Stimulated activated CD8-positive, alpha-beta memory T cell treated with anti-CD3 and anti-CD28 coated beads, Interleukin-2, amount 100 ng/mL, for 48 hours (primary cell): ENCODE measurements at places on chromosomes 11 and 22.
A peak's percentile ranks its signal among the peaks of the same experiment; 100 is the strongest.

DNA sequence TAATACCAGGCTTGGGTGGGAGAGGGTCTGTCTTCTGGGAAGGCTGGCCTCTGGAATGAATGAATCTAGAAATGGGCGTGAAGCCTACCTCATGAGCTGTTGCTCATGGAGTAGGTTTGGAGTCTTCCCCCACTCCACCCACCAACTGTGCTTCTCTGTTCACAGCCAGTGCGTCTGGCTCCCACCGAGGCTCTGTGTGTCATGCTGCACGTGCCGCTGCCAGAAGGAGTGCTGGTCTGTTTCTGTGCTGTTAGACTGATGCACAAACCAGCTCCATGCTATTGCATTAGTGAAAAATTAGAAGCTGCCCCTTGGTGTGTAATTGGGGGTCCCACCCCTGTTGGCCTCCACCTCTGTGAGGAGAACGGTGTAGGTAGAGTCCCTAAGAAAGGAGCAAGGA is 132.3 kb upstream of the PARVA start:
- no peak for DNase-seq

DNA sequence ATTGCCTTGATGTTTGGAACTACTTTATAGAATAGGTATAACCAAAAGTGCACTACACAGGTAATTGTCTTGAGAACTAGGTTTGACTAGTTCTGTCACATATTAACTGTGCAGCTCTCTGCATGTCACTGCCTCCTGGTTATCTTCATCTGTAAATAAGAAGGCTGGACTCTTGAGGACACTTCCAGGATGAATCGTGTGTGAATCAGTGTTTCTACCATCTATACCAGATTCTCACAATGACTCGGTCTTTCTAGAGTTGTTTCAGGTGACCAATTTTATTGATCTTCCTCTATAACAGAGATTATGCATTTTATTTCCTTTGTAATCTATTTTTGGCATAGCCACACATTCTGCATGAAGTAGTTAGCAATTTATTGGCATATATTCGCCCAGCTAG is 1181.0 kb upstream of the TENM4 start:
- no peak for DNase-seq

DNA sequence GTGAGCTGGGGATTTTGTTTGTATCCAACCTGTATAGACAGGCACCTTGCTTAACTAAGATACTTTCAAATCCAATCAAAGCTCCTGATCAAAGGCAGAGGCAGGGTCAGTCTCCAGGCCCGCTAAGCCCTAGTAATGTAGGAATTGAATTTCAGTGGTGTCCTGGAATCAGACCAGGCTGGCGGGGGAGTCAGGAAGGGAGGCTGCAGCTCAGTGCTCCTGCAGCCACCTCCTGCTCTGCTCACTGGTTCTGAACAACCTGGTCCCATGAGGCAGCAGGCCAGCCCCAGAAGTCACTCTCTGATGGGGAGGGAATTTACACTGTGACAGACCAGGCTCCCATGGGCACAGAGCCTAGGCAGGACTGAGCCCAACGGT is 38.5 kb upstream of the GALNT18 start:
- no peak for DNase-seq

DNA sequence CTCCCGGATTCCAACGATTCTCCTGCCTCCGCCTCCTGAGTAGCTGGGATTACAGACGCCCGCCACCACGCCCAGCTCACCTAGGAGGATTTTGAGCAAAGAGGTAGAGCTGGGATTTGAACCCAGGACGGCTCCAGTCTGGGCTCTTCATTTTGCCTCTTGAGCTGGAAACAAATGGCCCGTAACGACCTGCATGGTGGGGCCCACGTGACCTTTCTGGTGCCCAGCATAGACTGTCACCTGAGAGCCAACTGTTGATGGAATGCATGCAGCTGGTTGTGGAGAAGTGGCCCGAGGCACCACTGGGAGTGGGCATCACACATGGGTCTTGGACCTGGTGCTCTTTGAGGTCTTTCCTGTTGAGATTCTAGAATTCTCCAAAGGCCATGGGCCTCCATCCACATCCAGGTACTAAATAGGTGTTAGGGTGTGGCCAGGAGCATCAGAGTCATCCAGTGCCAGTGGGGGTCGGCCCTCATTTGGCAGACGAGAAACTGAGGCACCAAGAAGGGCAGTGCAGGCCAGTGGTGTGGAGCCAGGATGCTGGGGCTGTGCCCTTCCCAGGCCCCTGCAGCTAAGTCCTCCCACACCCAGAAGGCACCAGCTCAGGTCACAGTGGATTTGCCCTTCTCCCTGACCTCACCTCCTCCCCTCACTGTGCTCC is 3.9 kb downstream of the ATF4 start:
- no peak for DNase-seq

DNA sequence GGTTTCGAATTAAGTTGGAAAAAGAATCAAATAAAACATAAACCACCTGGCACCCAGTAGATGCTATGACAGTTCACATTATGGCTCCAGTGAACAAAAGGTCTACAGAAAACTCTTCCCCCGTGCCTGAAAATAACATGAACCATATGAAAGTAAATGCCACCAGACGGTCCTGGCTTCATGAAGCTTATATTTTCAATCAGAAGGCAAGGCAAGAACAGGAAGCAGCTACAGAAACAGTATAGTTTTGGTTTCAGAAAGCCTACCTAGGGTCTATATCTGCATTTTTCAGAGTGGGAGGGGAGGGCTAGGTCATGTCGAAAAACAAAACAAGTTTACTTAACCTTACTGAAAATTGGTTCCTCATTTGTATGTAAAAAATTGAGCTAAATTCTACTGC is 9.8 kb downstream of the RAB30 start:
- DNase-seq: no peak

DNA sequence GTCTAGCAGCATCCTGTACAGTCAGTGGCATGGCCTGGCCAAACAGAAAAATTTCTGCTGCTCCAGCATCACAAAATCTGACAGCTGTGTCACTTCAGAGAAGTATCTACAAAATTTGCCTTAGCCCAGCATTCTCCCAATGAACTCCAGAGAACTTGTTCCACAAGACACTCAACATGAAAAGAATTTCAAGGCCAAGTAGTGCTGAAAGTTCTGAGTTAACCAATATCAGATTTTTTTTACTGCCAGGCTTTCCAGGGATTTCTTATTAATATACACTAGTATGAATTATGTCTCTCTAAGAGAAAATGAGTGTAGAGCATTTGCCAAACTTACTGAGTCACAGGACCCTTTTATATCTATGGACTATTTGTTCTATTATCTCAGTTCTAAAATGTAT is 68.8 kb downstream of the OR5AK2 start:
- DNase-seq: no peak

DNA sequence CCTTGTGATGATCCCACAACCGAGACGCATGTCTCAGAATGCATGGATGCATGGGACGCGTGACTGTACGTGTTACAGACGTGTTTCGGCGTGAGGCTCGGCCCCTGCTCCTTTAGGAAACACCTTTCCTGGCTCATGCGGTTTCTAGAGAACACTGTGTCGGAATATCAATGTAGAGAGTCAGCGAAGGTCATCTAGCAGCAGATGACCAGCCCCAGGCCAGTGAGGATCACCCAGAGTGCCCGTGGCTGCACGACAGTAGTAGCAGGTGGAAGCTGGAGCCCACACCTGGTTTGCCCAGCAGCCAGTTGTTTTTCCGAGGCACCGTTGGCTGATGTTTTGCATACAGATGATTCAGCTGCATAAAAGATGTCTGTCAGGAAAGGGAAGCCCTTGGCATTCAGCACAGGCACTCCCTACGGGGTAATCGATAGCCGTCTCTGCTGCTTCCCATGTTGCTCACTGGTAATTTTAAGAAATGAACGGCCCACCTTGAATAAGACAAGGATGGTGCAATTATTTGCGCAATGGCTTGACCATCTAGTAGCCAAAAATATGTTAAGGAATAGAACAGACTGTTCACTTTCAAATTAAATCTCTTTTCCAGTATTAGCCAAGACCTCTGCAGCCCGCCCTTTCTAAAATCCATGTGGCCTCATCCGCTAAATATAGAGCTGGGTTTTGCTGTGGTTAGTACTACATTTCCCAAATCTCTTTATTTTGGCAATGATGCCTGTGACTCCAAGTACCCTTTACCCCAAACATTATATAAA is 1.1 kb upstream of the CLTCL1 start:
- no peak for DNase-seq

GRCh38 chr22:44669561-44669976 is 32.4 kb upstream of the PRR5 start:
- no peak for DNase-seq

DNA sequence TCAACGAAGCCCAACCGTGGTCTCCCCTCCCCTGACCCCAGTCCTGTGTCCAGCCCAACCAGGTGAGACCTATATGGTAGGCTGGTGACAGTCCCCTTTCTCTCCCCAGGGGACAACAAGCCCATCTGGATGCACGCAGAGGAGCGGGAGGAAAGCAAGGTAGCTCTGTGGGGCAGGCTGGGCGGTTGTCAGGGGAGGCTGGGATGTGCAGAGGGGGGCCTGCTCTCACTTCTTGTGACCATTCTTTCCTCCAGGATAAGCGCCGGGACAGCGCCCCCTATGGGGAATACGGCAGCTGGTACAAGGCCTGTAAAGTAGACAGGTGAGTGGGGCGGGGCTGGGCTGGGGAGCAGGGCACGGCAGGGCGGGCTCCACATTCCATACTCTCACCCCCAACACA is 3.5 kb upstream of the RAB1B start:
- no peak for DNase-seq

GRCh38 chr11:15489281-15489680 is 374.6 kb downstream of the INSC start:
- no peak for DNase-seq

DNA sequence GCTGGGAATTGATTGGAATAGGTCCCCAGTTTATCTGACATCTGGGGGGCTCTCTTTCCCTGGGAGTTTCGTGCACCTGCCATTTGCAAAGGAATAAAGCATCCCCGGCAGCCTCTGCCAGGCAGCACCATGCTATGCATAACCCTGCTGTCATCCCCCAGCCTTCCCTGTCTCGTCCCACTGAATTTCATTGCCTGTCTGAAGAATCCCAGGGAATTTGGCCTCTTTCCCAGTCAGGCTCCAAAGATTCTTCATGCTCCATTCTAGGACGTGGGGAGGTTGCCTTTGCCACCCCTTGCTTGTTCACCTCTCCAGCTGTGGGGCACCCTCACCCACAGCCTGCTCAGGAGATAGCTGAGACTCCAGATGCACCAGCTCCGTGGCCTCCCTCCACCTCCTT is 195.1 kb upstream of the TBCEL start:
- no peak for DNase-seq

GRCh38 chr11:115912484-115912945 is 408.3 kb upstream of the CADM1 start:
- no peak for DNase-seq

GRCh38 chr11:36436589-36436988 is 73.5 kb downstream of the TRAF6 start:
- DNase-seq: no peak

GRCh38 chr11:41102471-41102870 is 357.0 kb downstream of the LRRC4C start:
- no peak for DNase-seq

GRCh38 chr11:75849894-75850293 is 34.9 kb downstream of the UVRAG start:
- no peak for DNase-seq

DNA sequence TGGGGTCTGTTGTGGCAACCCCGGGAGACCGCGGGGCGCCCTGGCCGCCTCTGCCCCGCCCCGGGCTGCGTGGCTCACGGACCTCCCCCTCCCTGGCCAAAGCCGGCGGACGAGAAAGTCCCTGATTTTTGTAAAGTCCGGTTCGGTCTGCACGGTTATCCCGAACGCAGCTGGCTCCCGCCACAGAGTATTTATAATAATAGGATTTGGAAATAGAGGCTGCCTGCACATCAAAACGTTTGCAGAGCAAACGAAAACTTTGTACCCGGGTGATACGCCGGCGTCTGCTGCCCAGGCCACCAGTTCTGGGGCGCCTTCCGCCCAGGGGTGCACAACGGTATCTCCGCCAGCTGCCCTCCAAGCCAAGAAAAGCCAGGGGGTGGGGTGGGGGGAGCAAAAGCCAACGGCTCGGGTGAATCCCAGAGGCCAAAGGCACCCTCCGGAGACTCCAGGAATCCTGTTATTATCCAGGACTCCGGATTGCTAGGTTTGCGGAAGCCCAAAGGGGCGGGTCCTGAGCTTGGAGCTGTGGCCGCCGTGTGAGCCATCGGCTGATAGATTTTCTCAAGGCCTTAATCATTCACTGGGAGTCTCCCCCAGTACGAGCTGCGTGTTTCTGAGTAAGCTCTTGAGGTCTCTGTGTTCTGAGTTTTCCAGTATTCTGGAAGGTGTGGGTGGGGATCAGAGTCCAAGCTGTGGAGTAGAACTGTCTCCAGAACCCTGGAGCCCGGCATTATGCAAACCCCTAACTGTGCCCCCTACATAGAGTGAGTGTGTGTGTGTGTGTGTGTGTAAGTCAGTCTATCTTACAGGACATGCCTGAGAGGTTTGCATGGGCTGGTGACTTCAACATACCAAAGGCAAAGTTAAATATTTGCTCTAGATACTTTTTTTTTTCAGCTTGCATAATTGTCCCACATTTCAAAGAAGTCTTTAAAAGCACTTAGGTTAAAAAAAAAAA is 673 bp upstream of the SHANK2 start:
- DNase-seq: no peak

DNA sequence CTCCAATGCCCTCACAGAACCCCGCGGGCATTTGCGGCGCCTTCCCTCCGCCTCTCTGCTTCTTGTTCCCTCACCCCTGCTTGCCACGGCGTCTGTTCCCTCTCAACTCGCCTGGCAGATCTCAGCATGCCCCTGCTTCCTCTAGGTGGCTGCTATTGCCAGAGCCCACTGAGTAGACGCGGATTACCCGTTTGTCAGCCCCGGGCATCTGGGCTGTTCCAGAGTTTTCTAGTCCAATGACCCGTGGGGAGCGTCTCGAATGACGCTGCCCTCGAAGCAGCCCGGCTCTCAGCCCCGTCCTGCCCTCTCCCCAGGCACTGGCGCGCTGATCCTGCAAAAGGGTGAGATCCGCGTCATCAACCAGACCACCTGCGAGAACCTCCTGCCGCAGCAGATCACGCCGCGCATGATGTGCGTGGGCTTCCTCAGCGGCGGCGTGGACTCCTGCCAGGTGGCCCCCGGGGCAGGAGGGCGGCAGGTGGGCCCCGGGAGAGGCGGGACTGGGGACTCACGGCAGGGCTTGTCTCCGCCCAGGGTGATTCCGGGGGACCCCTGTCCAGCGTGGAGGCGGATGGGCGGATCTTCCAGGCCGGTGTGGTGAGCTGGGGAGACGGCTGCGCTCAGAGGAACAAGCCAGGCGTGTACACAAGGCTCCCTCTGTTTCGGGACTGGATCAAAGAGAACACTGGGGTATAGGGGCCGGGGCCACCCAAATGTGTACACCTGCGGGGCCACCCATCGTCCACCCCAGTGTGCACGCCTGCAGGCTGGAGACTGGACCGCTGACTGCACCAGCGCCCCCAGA is 49.7 kb downstream of the ST14 start:
- no peak for DNase-seq

GRCh38 chr22:17258015-17258787 is 39.0 kb upstream of the ADA2 start:
- DNase-seq: peak; percentile 44
